ENCODE measurements at places on chromosomes 3 and 15.

- no peak for DNase-seq
Measured at GRCh38 chr3:170355738-170356595, 1.5 kb upstream of the SKIL start.

DNA sequence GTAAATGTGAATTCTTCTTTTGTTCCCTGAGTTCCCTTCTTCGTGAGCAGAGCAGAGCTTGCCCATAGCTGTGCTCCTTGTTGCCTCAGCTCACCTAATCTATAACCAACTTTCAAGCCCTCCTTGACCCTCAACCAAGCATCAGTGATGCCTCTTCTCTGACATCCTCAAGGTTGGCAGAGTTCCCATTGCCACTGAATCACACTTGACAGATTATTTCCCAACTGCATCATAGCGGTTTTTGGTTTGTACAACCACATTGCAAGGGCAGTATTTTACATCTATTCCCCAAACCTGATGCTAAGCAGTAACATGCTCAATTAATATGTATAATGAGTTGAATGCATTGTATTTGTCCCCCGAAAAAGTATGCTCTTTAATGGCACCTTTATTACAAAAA lies 133.0 kb upstream of the SNTN start:
- DNase-seq, result no peak

DNA sequence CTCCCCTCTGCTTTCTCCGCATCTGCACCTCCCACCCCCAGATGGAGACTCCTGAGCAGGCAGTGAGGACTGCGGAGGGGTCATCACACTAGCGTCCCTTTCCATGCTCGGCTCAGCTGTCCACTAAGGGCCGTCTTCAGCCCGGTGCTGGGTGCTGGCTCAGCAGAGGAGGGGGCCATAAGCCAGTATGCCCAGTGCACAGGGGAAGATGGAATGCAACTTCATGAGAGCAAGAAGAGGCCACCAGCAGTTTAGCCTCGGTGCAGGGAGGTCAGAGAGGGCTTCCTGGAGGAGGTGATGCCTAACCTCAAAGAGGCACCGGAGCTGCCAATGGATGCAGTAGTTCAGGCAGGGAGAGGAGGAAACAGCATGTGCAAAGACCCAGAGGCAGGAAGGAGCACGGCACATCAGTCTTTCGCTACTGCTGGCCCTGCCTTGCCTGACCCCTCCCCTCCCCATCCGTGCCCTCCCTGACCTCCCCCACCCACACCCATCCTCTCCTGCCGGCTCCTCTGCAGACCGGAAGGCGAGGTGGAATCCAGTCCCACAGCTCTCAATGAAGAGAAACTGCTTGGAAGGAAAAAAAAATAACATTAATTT lies 15.2 kb upstream of the PLXND1 start:
- no peak for DNase-seq

DNA sequence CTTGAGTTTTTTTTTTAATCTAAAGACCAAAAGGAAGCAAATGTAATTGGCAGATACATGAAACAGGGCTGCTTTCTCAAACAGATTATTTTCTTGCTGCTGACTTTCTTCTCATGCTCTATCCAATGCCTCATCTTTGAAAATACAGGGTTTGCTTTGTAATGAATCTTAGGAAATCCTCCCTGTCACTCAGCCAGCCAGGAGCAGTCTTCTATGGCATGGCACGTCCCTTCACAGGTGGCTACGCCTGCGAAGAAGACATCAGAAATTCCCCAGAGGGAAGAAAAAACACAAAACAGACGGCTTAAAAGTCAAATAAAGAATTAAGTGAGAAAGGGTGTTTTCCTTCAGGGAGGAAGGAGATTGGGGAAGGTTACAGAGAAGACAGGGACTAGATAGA lies 242.5 kb downstream of the IGSF11 start:
- DNase-seq, result no peak

DNA sequence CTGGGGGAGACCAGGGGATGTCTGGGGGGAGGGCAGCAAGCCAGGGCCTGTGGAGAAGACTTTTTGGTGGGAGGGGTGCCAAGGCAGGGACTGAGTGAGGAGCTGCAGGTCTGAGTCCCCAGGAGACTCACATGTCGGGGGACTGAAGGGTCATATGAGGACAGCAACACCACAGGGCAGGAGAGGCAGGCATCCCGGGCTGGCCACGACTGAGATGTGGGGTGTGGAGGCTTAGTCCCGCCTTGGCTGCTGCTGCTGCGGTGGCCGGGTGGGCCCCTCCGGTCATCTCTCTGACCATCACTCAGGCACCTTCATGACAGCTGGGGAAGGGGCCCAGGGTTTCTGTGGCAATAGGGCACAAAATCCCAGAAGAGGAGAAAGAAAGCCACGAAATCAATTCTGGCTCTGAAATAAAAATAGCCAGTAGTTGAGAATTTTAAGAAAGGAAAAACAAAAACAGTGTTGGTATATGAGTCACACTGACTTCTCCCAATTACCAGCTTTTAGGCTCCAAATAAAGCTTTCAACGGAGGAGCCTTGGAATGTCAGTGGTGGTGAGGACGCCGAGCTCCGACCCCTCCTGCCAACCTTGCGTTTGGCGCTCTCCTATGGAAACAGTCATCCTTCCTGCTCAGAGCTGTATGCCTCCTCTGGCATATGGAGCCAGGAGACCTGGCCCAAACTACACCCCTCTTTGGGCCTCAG lies 52.9 kb upstream of the ITGA11 start:
- DNase-seq, result peak; percentile 71

- DNase-seq, result no peak
Measured at GRCh38 chr3:177340243-177340830, 143.1 kb upstream of the TBL1XR1 start.

- no peak for DNase-seq
Measured at GRCh38 chr3:4523710-4524698, 30.9 kb downstream of the ITPR1 start.

GRCh38 chr3:119635719-119636118 lies 24.7 kb downstream of the POPDC2 start:
- DNase-seq, result no peak

DNA sequence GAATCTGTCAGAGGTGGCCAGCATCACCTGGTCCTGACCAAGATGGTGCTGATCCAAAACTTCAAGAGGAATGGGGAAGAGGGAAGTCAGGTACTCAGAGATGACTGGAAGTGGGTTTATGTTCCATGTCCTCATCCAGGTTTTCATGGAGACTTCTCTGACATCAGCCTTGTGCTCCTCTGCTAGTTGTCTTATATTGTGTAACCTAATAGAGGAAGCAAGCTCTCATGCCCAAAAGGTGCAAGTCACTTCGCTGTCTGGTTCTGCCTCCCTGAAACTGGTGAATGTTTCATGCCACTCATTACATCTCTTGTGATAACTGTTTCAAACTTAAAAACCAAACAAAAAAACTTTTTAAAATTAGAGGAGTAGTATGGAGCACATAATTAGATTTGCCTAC lies 127.2 kb upstream of the MANF start:
- no peak for DNase-seq

- no peak for DNase-seq
Measured at GRCh38 chr3:5019411-5020241, 40.4 kb downstream of the BHLHE40 start.

DNA sequence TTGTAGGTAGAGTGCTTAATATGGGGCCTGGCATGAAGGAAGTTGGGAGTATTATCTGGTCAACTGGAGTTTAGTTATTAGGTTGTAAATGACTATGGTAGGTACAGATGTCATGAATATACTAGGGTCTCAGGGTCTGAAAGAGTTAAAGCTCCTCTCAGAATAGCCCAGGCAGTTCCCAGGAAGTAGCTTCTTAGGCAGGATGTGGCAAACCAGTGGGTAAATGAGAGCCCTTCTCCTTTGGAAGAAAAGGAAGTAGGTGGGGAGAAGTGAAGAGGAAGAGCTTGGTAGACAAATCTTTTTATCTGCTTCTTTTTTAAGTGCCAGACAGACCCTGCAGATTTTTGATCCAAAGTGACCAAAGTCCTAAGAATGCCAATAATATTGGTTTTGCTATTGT lies 24.5 kb downstream of the MAP2K1 start:
- no peak for DNase-seq

- no peak for DNase-seq
Measured at GRCh38 chr15:50854601-50855490, 53.6 kb upstream of the AP4E1 start.

GRCh38 chr3:140432229-140432669 lies 245.6 kb upstream of the TRIM42 start:
- no peak for DNase-seq

GRCh38 chr15:22874966-22875365 lies 36.5 kb downstream of the NIPA2 start:
- DNase-seq, result no peak

GRCh38 chr15:64502151-64502550 lies 41.8 kb downstream of the ZNF609 start:
- DNase-seq, result no peak

DNA sequence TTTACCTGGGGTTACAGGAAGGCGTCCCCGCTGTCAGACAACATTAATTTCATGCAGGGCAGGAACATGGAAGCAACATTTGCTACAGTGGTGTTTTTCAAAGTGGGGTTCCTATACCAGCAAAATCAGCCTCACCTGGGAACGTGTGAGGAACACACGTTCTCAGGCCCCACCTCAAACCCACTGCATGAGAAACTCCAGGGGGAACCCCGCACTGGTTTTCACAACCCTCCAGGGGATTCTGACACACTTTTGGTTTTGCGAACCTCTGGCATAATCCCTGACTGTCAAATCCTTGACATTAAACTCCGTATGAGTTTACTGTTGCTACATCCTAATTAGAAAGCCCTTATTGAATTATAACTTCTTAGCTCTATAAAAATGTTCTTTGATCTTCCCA lies 127.7 kb downstream of the LRRK1 start:
- no peak for DNase-seq

DNA sequence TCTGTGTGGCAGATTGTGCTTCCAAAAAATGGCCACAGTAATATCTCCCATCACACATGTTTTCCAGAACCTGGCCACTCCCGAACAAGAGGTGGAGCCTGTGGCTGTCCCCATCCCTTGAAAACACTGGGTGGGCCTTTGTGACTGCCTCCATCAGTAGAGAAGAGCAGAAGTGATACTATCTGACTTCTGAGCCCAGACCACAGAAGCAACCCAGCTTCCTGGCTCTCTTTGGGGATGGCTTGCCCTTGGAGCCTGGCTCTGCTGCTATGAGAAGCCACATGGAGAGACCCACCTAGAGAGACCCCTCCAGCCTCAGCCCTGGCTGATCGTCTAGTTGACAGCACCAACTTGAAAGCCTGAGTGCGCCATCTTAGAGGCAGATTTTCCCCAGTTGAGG lies 39.8 kb upstream of the CMTM8 start:
- no peak for DNase-seq

DNA sequence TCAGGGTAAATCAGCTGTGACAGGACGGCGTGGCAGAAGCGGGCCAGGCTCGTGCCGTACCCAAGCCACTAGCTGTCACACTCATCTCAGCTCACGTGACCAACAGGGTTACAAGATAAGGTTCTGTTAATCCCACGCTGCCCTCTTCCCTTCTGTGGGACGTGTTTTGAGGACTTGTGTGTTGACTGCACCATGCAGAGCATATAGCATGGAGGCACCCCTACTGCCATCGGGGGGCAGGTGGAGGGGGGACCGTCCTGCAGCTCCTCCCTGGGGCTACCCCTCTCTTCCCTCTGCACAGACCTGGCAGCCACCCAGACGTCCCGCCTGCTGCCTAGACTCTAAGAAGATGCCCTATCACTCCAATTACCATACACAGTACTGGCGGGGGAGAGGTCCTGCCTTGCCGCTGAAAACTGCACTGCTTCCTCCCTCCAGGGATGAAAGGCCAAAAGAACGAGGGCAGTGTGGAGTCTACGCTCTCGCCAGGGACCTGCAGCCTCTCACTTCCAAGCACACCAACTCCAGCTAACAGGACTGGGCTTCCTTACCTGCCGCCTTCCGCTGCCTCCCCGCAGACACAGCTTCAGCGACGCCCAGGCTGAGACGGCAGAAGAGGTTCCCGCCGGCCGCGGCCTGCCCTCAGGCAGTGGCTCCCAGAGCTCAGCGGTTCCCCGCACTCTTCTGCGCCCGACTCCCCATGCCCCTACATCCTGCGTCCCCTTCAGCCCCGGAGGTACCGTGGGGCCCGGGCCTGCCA lies at the start of gene TNK2:
Gene TNK2, minus strand, starts transcription at position 618 of the 760 bp plus-strand sequence. CDS start 19,963 bp downstream, outside the sequence.
- DNase-seq, result no peak

DNA sequence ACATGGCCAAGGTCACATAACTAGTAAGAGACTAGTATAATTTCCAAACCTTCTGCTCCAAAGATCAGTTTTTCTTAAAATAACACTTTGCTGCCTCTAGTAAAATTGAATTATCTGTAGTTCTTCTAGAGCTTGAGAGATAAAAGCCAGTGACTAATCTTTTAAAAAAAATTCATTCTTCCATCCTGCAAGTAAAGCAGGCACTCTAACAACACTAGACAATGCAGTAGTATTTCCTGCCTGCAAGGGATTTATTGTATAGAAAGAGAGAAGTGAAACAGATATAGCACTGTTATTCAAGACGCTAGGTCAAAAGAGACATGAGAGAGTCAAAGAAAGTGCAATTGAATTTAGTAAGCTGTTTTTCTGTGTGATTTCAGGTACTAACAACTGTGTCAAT lies 159.5 kb upstream of the TBC1D5 start:
- no peak for DNase-seq

DNA sequence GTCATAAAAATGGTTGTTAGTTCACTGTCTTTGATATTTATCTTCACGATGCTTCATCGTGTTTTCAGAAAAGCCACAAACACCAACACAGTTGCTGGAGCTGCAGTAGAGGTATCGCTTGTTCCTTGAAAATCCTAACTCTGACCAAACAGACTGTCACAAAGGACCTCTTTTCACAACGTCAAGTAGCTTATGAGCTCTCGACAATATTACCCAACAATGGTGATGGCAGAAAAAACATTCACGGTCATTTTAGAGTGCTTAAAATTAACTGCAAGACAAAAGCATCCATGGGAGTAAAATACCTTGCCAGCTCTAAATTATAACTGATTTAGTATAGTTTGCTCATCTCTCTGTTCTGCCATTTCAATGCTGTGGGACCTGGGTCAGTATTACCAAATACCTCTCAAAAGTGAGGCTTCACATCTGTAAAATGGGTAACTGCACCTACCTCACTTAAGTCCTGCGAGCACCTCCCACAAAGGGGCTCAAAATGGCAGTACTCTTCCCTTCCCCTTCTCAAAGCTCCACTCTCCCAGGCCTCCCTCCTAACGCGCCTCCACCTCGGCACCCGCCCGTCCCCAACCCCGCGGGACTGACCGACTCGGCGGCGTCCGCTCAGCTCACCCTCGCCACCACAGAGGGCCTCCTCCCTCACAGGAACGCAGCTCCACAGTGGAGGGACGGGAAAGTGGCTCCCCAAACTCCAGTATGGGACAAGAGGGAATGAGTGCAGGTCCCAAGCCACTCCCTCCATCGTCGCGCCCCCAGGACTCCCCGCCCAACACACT lies 546 bp downstream of the TRIM59 start:
- DNase-seq, result no peak

- no peak for DNase-seq
Measured at GRCh38 chr3:148789146-148789545, 38.5 kb upstream of the CPB1 start.
